ENCODE measurements at places on chromosomes 5 and 9.

DNA sequence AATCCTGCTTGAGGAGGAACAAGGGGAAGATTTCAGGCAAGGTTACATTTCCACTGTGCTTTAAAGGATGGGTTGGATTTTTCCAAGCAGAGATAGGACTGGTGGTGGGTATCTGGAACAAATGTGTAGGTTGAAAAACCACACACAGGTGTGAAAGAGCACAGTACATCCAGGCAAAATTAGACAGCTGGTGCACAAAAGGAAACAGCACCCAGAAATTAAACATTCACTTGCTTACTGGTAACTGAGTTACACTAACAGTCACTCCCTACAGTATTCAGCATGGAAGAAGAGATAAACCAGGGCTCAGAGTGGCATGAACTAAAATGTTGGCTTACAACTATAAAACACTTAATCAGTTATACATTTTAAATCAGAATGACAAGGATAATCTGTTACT, 81.5 kb upstream of the RASEF start:
- no peak for DNase-seq

- DNase-seq: peak; percentile 4
These were observed 373.0 kb upstream of the MEF2C start for GRCh38 chr5:89255845-89256463.

DNA sequence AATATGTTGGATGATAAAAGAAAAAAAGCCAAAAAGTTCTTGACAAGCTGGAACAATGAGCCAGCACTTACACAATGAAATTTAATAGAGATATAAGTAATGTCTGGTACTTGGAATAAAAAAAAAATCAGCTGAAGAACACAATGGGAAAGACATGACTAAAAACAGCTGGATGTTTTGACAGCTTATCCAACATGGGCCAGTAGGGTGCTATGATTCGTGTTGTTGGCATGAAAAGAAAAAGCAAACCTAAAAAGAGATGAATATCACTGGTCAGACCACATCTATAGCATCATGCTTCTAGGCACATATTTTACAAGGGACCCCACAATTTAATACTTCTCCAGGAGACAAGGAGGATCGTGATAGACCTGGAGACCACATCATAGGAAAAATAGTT, 175.3 kb downstream of the ARL15 start:
- DNase-seq: no peak

- no peak for DNase-seq
These were observed 390.9 kb downstream of the LRRC70 start for GRCh38 chr5:62969409-62970120.

DNA sequence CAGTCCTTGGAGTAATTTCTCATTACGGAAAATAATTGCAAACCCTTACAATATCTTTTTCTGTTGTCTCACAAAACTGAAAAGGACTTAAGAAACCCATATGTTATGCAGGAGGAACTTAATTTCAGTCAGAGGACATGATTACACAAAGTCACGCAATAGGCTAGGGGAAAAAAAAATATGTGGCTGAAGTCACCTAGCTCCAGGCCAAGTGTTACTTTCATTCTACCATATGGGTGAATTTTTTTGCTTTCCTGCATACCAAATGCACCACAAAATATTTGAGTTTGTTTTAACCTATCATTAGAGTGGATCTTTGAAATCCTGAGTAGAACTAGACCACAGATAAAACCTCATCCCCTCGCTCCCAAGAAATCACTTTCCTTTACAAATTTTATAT, 523.5 kb downstream of the CAAP1 start:
- DNase-seq: no peak

GRCh38 chr9:133248726-133249295, 26.2 kb downstream of the ABO start:
- no peak for DNase-seq

GRCh38 chr5:123814801-123815470, 303.0 kb downstream of the CSNK1G3 start:
- no peak for DNase-seq

- no peak for DNase-seq
These were observed 62.0 kb upstream of the GARNL3 start for GRCh38 chr9:127202461-127203169.

DNA sequence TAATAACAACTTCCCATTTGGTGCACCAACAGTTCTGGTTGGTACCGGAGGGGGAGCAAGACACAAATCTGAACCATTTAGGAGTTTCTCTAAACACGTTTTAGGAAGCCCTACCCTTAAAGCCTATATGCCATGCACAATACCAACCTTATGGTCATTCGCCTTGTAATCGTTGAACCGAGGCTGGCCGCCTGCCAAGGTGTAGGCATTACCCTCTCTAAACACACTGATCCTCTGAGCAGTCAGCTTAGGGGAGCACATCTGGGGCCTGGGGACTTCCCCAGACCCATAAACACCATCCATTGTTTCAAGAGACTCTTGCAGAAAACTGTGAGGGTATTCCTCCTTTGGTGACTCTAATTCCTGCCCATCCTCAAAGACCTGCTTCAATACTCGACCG, 328 bp downstream of the GRXCR2 start:
- no peak for DNase-seq

DNA sequence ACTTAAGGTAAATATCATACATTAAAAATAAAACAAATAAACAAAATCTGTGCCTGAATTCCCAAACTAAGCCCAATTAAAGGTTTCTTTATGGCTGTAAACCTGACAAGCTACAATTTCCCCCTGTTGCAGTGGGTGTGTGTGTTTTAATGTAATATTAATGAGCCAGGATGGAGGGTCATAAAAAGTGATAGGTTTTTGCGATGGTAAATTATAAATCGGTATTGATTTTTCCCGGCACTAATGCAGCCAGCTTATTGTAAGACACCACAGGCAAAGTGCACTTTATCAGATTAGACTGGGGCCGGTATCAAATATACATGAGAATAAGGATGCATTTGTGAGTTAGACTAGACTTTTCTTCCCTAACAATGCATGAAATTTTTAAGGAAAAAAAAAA, 120.4 kb downstream of the EBF1 start:
- no peak for DNase-seq

DNA sequence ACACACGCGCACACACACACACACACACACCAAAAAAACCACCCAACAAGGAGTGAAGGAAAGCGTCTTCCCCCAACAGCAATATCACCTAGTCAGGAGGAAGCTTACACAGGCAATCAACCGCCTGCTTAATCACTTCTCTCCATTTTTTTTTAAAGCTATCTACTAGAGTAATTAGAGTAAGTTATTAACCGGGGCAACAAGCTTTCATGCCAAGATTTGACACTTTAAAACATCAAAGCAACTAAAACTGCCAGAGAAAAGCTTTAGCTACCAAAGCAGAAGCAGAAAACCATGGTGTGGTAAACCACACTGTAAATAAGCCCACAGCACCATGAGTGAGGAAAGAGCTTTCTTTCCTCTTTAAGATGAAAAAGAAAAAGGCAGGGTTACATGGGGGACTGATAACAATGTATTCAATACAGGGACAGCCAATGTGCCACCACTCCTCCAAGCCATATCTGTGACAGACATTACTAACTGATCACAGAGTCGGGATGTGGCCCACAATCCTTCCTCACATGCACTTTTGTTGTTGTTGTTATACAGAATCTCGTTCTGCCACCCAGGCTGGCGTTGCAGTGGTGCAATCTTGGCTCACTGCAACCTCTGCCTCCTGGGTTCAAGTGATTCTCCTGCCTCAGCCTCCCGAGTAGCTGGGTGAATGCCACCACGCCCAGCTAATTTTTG, 282.1 kb downstream of the CRB2 start:
- no peak for DNase-seq

GRCh38 chr9:32738501-32739172, 44.7 kb upstream of the TMEM215 start:
- DNase-seq: peak; percentile 47

GRCh38 chr5:1127959-1128785, 16.3 kb upstream of the SLC12A7 start:
- DNase-seq: no peak

DNA sequence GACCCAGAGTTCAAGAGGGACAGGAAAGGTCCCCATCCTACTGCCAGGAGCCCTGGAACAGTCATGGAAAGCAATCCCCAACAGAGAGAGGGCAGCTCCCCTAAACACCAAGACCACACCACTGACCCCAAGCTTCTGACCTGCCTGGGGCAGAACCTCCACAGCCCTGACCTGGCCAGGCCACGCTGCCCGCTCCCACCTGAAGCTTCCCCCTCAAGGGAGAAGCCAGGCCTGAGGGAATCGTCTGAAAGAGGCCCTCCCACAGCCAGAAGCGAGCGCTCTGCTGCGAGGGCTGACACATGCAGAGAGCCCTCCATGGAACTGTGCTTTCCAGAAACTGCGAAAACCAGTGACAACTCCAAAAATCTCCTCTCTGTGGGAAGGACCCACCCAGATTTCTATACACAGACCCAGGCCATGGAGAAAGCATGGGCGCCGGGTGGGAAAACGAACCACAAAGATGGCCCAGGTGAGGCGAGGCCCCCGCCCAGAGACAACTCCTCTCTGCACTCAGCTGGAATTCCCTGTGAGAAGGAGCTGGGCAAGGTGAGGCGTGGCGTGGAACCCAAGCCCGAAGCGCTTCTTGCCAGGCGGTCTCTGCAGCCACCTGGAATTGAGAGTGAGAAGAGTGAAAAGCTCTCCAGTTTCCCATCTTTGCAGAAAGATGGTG, 31.6 kb downstream of the CD180 start:
- no peak for DNase-seq

DNA sequence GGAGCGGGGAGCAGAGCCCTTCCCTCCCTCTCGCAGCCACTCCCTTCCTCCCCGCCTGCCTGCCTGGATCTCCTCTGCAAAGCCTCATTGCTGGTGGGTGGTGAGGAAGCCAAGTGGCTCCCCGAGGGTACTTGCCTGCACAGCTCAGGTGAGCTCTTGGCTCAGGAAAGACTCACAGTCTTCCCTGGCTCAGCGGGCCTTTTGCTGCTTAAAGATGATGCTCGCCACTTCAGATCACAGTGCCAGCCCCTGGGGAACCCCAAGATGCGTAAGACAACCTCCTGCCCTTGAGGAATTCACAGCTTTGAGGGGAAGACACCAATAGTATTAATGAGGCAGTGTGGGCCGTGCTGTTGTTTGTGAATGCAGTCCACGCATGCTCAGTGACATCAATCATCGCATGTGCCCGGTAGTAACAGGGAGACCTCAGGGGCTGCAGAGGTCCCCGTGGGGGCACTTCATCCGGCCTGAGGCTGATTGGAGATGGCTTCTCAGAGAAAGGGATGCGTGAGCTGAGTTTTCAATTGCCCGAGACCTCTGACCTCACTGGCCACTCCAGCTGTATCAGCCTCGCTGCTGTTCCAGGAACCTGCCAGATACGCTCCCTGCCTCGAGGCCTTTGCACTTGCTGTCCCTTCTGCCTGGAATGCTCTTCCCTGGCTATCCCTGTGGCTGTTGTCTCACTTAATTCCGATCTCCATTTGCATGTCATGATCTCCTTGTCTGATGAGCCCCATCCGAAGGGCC, 36.8 kb downstream of the ERGIC1 start:
- DNase-seq: peak; percentile 29

DNA sequence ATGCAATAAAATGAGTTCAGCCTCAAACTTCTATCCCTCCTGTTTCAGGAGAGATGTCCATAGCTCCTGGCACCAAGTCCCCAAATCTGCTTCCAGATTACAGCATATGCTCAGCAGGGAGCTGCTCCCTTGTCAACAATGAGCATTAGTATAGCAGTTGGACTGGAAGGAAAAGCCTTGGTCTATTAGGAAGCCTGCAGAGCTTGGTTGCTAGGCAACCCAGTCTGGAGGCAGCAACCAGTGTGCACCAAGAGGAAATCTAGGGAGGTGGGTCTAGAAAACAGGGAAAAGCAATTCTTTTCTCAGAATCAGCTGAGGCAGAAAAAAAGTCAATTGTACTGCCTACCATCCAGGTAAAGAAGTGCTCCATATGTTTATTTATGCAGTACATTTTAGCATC, 229.5 kb upstream of the NMUR2 start:
- no peak for DNase-seq

GRCh38 chr5:39599721-39600431, 175.1 kb upstream of the DAB2 start:
- peak; percentile 23 for DNase-seq

- no peak for DNase-seq
These were observed 38.2 kb upstream of the LPAR1 start for GRCh38 chr9:111076519-111076918.

DNA sequence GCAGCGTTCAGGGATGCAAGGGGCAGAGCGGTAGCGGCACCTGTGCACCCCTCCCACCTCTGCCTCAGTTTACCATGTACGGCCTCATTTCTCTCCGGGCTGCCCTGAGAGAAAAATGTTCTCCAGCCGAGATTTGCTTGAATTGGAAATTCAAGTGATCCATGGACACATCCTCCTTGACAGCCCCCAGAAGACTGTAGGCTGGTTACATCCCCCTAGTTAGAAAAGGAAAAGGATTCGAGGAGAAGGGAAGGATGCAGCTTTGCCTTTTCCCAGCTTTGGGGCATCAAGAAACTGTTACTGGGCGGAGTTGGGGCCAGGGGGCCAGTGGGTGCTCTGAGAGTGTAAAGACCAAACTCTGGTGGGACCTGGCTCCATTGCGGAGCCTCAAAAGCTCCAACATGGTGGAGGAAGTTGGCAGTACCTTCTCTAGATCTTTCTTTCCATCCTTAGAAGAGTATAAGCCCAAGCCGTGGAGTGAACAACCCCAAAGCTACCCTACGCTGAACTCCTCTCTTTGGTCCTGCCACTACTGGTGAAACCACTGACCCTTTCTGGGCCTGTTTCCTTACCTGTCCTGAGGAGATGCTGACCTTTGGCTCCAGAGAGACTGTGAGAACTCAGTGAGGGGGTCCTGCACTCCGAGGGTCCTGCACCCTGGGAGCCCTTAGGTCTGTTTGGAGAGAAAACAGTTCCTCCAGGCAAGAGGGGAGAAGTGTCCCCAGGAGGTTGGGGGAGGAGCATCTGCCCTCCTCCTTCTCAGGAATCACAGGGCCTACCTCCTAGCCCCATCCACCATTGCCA, 1.0 kb upstream of the BARX1 start:
- no peak for DNase-seq

- DNase-seq: no peak
These were observed 125.1 kb downstream of the SUSD1 start for GRCh38 chr9:112049811-112050516.

GRCh38 chr9:96135076-96135752, 166.8 kb downstream of the HSD17B3 start:
- DNase-seq: no peak

DNA sequence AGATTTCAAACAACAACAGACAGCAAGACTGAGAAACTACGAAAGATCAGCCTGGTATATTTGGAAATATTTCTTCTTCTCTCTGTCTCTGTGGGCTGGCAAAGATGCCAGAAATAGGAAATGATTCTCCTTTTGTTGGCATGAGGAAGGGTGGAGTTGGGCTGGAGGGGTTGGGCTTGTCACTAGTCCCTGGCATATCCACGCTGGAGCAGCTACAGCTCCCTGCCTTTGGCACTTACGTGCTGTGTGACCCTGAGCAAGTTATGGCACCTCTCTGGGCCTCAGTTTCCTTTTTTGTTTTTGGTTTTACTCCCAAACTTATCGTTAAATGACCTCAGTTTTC, 354 bp upstream of the KCNMB1 start:
- DNase-seq: no peak

DNA sequence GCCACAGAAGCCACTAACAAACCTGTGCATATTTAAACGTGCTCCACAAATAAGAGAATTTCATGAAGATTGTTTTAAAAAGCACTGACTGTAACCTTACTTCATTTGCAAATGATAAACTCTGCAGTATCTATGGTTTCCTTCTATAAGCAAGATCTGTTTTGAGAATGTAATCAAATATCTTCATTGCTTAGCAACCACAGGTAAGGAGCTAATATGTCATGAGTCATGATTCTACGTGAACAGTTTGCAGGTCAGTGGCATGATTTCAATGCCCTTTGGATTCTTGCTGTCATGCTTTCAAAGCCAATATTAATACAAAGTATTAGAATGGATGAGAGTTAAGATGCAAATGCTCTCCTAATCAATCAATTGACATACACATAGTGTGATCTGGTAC, 325.0 kb downstream of the EDIL3 start:
- DNase-seq: no peak

Measured in urothelium cell line (cell line).